ENCODE measurements at places on chromosomes 12 and 14. TPM values are rescaled to one million over a fixed set of nuclear protein-coding genes. Genes with fewer than 3 reads are reported as not detected.
A peak's percentile ranks its signal among the peaks of the same experiment; 100 is the strongest.

- no peak overlapping the region for H3K4me3 ChIP-seq
- peaks cover 14% of the 10 kb centered on the region for H3K36me3 ChIP-seq
- peaks cover 18% of the 10 kb centered on the region for H3K4me1 ChIP-seq
These were observed 28.9 kb downstream of the ANO6 start for GRCh38 chr12:45244561-45245343.

DNA sequence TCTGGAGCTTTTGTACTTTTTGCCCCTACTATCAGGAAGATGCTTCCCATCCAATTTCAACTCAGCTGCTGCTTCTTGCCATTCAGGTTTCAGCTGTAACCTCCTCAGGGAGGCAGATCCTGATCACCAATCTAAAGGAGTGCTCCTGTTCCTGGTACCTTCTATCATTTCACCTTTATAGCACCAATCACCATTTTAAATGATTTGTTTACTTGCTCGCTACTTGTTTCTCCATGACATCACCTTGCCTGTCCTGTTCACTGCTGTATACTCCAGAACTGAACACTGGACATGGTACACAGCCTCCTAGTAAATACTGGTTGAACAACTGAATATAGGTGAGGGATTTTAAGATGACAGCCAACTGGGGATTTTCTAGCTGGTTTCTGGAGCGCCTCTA, 287.2 kb upstream of the DIO2 start:
- DNase-seq, result no peak
- H3K36me3 ChIP-seq, result peaks cover 10% of the 10 kb centered on the region
- H3K27me3 ChIP-seq, result no peaks in the 10 kb centered on the region
- no peak overlapping the region for H3K27ac ChIP-seq

DNA sequence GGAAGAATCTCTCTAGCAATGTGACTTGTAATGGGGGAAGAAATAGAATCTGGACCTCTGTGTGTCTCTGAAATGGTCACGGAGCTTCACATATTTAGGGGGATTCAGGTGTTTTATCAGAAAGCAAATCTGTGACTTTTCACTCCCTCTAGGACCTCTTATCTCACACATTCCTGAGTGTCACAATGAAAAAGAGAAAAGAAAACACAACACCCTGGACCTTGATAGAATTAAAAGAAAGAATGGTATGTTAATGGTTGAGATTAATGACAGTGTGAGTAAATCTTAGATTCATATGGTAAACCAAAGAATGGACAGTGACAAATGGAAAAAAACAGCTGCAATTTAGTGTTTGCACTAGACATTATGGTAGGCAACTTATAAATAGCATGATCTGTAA, 68.5 kb downstream of the PKP2 start:
- DNase-seq, result no peak
- H3K36me3 ChIP-seq, result no peaks in the 10 kb centered on the region
- H3K27ac ChIP-seq, result no peak overlapping the region
- H3K4me1 ChIP-seq, result no peaks in the 10 kb centered on the region

CISTR gene
- total RNA-seq, result not detected

GRCh38 chr12:47947341-47947740, 16.1 kb upstream of the TMEM106C start:
- no peak overlapping the region for H3K4me3 ChIP-seq
- no peak overlapping the region for H3K27ac ChIP-seq
- no peaks in the 10 kb centered on the region for H3K36me3 ChIP-seq
- H3K27me3 ChIP-seq, result peaks cover 20% of the 10 kb centered on the region

GRCh38 chr12:54415221-54415929, 3.7 kb downstream of the ITGA5 start:
- H3K4me3 ChIP-seq, result peak overlapping the region; percentile 26
- peak overlapping the region; percentile 85 for H3K27ac ChIP-seq
- H3K4me1 ChIP-seq, result peaks cover 74% of the 10 kb centered on the region
- H3K36me3 ChIP-seq, result peaks cover 48% of the 10 kb centered on the region
- no peaks in the 10 kb centered on the region for H3K27me3 ChIP-seq
- DNase-seq, result no peak

GRCh38 chr12:99137124-99137855, 492.2 kb downstream of the APAF1 start:
- H3K4me3 ChIP-seq, result no peak overlapping the region
- DNase-seq, result no peak
- no peaks in the 10 kb centered on the region for H3K27me3 ChIP-seq
- H3K27ac ChIP-seq, result no peak overlapping the region
- H3K36me3 ChIP-seq, result no peaks in the 10 kb centered on the region

DNA sequence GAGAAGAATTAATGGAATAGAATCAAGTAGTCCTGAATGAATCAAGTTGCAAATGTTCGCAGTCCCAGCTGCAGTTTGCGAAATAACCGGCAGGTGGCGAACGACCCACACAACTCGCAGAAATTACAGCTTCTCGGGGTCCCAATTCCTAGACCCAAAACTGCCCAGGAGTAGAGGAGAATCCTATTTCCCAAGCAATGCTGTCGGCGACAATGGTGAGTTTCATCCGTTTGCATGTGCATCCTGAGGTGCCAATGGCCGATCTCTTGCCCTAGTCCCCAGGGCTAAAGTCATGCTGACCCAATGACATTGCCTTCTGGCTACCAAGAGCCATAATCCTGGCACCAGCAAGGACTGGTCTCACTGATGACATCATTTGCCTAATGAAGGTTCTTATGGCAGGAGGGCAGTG, 8.5 kb upstream of the ASCL1 start:
- peak; percentile 51 for DNase-seq
- H3K27ac ChIP-seq, result no peak overlapping the region
- H3K36me3 ChIP-seq, result no peaks in the 10 kb centered on the region
- H3K4me1 ChIP-seq, result peaks cover 16% of the 10 kb centered on the region
- H3K27me3 ChIP-seq, result peaks cover 40% of the 10 kb centered on the region

DNA sequence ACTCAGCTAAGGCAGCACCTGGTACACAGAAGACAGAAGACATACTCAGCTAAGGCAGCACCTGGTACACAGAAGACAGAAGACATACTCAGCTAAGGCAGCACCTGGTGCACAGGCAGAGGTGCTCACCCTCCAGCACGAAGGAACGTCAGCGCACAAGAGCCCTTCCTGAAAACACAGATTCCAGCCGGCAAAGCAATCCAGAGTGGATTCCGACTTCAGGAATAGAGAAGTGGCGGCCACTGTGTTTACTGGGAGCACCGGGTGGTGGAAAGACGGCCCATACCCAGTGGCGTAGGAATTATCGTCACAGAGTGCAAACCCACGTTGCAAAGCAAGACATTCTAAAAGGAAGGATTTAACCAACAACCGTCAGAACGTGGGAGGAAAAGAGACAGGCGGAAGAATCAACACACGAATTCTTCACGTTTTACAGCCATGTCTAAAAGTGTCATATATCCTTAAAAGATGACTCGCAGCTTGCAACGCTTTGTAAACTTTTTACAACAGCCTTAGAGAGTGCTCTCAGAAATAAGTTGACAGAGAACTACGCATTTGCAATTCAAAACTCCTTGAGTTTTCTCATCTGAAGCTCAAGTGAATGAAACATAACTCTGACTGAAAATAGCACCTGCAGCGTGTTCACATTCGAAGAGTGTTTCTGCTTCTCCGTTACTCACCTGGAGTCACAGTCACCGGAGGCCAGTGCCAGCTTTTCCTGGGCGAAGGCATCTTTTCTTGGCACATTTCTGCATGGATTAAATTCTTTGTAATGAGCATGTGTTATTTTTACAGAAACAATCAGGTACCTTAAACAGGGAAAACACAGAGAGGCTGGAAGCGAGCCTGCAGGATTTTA, 55.8 kb upstream of the GALNT9 start:
- H3K4me1 ChIP-seq, result no peaks in the 10 kb centered on the region
- H3K36me3 ChIP-seq, result no peaks in the 10 kb centered on the region
- H3K27ac ChIP-seq, result no peak overlapping the region
- H3K4me3 ChIP-seq, result no peak overlapping the region
- no peak for DNase-seq

DNA sequence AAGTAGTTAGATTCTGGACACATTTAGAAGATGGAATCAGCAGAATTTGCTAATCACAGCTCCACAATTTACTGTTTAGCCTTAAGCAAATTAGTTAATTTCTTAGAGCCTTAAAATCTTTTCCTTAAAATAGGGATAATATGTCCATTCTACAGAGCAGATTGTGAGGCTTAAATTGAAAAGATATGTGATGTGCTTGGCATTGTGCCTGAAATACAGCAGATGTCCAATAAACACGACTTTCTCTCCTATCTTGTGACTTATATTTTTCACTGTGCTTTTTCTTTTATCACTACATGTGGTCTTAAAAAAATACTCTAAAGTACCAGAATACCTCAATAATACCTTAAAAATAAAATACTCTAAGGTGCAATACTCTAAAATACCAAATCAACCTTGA, 30.6 kb downstream of the CCER1 start:
- no peak overlapping the region for H3K4me3 ChIP-seq
- H3K27me3 ChIP-seq, result no peaks in the 10 kb centered on the region
- H3K27ac ChIP-seq, result no peak overlapping the region
- no peak for DNase-seq

DNA sequence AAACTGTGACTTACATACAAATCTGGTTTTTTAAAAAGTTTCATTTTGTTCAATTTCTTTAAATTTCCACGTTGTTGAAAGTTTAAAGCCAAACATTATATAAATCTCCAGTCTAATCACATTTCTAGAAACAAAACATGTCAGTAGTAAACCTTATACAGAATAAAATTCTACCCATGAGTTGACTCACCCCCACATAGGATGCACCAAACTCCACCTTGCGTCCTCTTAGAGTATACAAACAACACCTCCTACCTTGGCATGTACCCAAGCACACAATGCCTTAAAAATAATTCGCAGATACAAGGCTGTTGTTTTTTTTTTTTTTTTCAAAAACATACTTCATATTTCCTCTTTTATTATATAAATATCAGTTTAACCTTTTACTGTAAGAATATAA, 3.3 kb downstream of the FBXL14 start:
- peak overlapping the region; percentile 63 for H3K4me3 ChIP-seq
- peak; percentile 29 for DNase-seq
- peaks cover 62% of the 10 kb centered on the region for H3K4me1 ChIP-seq
- H3K36me3 ChIP-seq, result peaks cover 48% of the 10 kb centered on the region

- no peaks in the 10 kb centered on the region for H3K36me3 ChIP-seq
- H3K4me3 ChIP-seq, result no peak overlapping the region
- no peak overlapping the region for H3K27ac ChIP-seq
- no peak for DNase-seq
- H3K27me3 ChIP-seq, result no peaks in the 10 kb centered on the region
- no peaks in the 10 kb centered on the region for H3K4me1 ChIP-seq
These were observed 600.8 kb upstream of the SEL1L start for GRCh38 chr14:82134411-82134810.

FAIM2 gene
- 0.95 TPM for total RNA-seq

THTPA gene
- 11.8 TPM for total RNA-seq

DNA sequence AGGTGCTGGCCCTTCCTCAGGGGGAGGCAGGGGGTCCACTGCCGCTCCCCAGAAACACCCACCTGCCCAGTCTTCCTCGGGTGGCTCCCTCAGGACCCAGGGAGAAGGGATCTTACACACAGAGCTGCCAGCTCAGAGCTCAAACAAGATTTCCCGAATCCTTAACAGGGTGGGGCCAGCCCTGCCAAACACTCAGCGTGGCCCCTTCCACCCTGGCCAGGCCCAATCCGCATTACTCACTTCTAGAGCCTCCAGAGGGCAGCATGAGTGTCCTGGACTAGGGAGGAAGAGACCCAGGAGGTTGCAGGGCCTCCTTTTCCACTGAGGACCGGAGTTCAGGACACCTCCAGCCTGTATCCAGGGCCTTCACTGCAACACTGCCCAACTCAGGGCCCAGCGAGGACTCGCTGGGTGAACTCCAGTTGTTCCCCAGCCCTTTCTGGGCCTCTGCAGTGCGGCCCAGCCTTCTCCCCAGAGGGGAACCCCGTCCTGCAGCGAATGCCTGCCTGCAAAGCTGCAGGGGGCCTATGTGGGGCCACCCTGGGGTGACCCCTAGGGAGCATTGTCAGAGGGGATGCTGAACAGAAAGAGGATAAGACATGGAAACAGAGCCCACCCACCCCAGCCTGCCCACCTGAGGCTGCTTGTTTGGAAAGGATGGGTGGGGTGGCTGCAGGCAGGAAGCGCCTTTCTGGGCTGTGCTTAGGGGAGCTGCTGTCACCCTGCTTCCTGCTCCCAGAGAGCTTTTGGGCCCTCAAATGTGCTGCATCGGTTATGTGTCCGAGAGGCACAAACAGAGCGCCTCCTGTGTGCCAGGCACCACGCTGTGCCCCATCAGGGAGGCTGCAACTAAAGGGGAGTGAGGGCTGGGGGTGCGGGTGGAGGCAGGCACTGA, 43.8 kb downstream of the CCNK start:
- no peaks in the 10 kb centered on the region for H3K36me3 ChIP-seq
- peak; percentile 44 for DNase-seq
- peak overlapping the region; percentile 89 for H3K27ac ChIP-seq

GRCh38 chr14:23285530-23286019, 357 bp downstream of the HOMEZ start:
- peaks cover 2% of the 10 kb centered on the region for H3K36me3 ChIP-seq
- H3K27ac ChIP-seq, result peak overlapping the region; percentile 78
- no peak for DNase-seq

DNA sequence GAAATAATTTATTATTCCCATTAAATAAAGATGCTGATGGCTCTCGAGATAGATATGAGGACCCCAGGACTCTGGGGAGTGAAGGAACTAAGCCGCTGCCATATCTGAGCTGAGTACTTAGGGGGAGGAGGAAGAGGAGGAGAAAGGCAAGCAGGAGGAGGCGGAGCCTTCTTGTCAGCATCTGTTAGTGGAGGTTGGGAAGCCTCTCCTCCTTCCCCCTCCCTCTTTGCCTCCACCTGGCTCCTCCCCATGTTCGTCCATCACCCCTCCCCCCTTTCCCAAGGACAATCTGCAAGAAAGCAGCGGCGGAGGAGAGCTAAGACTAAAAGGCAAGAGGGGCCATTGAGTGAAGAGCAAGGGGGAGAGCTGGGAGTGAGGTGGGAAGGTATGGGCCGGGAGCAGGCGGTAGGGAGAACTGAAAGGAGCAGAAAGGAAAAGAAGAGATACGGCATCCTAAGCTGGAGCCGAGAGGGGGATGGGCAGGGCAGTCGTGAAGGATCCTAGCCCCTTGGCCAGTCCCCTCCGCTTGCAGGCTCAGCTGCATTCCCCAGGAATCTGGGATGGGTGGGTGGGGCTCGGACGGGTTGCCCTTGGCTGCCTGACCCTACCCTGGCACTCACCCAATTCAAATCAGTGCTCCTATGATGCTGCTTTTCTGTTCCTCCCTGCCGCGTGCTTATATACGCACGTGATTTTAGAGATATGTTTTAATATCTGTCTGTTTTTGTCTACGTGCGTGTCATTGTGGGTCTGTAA, at the start of gene PFKM:
TSS of gene PFKM (plus strand) at position 287 of the 756 bp plus-strand sequence. CDS start 3,411 bp downstream, outside the sequence.
- H3K27me3 ChIP-seq, result peaks cover 20% of the 10 kb centered on the region
- peaks cover 7% of the 10 kb centered on the region for H3K36me3 ChIP-seq
- H3K27ac ChIP-seq, result peak within 1 kb of the TSS; percentile 33
- H3K4me1 ChIP-seq, result peaks cover 21% of the 10 kb centered on the region
- peak; percentile 78 for DNase-seq

- no peaks in the 10 kb centered on the region for H3K36me3 ChIP-seq
- DNase-seq, result no peak
- no peak overlapping the region for H3K4me3 ChIP-seq
- H3K27me3 ChIP-seq, result no peaks in the 10 kb centered on the region
These were observed 5.7 kb upstream of the C14orf93 start for GRCh38 chr14:23015618-23016017.

NUAK1 gene
- total RNA-seq, result not detected

GRCh38 chr14:23805761-23806160, 147.8 kb upstream of the DHRS4 start:
- H3K27me3 ChIP-seq, result peaks cover 12% of the 10 kb centered on the region
- no peak overlapping the region for H3K27ac ChIP-seq
- H3K4me3 ChIP-seq, result no peak overlapping the region
- H3K36me3 ChIP-seq, result no peaks in the 10 kb centered on the region

KRT83 gene
- total RNA-seq, result not detected

SMARCD1 gene
- 57.3 TPM for total RNA-seq
